ENCODE measurements at places on chromosomes 5 and 9. TPM values are rescaled to one million over a fixed set of nuclear protein-coding genes. Genes with fewer than 3 reads are reported as not detected.
A peak's percentile ranks its signal among the peaks of the same experiment; 100 is the strongest.

DNA sequence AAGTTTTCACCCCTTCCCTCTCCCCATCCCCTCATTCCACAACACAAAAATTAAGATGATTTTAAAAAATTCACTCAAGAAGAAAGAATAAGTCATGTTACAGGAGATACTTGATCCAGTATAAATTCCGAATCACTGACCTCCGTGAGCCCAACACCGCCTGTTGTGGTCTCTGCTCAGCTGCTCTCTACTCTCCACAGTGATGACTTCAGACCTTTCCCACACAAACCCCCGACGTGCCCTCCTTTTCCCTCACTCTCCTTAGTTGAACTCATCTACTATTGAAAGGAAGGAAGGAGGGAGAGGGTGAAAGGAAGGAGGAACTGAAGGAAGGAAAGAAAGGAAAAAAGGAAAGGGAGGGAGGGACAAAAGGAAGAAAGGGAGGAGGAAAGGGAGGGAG is 55.1 kb downstream of the ZNF354C start:
- no peak for DNase-seq

DNA sequence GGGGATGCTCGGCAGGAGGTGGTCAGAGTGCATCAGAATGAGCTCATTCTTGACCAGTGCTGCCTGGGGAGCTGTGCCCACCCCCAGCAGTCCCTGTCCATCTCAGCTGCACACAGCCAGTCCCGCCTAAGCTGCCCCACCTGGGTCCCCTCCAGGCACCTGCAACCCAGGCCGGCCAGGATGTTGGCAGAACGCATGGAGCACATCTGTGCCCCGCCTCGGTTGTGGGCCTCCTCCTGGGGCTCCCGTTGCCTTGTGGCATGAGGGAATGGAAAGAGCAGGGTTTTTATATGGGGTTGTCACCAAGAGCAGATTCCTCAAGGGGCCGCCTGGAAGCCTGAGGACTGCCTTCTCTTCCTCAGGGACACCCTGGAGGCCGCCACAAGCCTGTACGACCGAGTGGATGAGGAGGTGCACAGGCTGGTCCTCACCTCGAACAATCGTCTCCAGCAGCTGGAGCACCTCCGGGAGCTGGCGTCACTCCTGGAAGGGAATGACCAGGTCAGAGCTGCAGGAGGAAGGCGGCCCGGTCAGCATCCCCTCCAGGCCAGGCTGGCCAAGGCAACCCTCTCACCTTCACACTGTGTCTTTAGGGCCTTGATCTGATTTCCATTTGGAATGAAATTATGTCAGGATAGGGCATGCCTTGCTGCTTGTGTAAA is 34.8 kb upstream of the LRRC14B start:
- DNase-seq, result no peak

- DNase-seq, result peak; percentile 56
These were observed 21.8 kb downstream of the GRIN3A start for GRCh38 chr9:101716629-101717028.

GRCh38 chr5:6734243-6734700 is 21.0 kb downstream of the TENT4A start:
- no peak for DNase-seq

GRCh38 chr5:11482011-11482410 is 422.2 kb downstream of the CTNND2 start:
- no peak for DNase-seq

MCTP1 gene
- 7.1 TPM for polyA plus RNA-seq

- DNase-seq, result no peak
These were observed 8.8 kb upstream of the SVEP1 start for GRCh38 chr9:110588296-110588695.

ZNF462 gene
- 23.2 TPM for polyA plus RNA-seq

GRCh38 chr5:2715856-2716255 is 35.6 kb downstream of the IRX2 start:
- DNase-seq, result no peak

DNA sequence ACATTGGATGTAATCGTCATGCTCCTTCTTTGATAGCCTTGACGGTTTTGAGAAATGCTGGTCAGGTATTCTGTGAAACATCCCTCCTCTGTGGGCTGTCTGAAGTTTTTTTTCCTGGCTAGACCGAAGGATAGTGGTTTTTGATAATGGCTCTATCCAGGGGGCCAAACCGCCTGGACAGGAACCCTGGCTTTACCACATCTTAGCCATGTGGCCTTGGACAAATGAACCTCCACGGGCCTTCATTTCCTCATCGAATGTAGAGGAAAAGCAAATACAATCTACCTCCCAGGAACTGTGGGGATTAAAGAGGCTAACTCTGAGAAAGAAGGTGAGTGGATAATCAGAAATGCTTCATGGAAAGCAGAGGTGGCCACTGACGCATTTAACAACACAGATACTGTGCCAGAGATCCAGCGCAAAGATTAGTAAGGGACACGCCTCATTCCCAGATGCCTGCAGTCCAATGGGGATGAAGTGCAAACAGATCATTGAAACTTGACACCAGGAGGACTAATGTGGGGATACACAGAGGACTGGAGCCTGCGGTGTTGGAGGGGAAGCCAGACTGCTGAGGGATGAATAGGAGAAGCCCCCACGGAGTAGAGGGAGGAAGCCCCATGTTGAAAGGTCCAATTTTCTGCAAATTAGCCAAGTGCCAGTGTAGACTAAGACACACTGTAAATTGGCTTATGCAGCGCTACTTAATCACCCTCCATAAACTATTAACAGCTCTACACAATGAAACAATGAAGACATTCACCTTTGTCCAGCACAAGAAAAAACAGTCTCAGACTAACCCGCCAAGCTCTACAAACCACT is 41.6 kb downstream of the MYO10 start:
- DNase-seq, result no peak

DNA sequence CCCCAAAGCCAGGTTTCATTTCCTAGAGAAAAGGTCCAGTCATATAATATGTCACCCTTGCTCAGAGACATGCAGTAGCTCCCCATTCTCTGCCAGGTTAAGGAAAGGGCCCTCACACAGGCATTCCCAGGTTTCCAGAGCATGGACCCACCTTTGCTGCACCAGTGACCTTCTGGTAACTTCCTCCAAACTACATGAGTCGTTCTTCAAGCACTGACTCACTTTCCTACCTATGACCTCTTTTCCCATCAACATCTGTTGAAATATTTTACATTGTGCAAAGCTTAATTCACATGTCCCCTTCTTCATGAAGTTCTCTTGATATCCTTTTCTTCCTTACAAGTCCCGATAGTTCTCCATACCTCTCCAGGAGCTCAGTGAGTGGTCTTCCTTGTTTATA is 25.9 kb downstream of the SH3TC2 start:
- no peak for DNase-seq

GRCh38 chr5:124963236-124963919 is 216.9 kb upstream of the ZNF608 start:
- DNase-seq, result no peak

PDCD1LG2 gene
- polyA plus RNA-seq, result 0.12 TPM

DNA sequence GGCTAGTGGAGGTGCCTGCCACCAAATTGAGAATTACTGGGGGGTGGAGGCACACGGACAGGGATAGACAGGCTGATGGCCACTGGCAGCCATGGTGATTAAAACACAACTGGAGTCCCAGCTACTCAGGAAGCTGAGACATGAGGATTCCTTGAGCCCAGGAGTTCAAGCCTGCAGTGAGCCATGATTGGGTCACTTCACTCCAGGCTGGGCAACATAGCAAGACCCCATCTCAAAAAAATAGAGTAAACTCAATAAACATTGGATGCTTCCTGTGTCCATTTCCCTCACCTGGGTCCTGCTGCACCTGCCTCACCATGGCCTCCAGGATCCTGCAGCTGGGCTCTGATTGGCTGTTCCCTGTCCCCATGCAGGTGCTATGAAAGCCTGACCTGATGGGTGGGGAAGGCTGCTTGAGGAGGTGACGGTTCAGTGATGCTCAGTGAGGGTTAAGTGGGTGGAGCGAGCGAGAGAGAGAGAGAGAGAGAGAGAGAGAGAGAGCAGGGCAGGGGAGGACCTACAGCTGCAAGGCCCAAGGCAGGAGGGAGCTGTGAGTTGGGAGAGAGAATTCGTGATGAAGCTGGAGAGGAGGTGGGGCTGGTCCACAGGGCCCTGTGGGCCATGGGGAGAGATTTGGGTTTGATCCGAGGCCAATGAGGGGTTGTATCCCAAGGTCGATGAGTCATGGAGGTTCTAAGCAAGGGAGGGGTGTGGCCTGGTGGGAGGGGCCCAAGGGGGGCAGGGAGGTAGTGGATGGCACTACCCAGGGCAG is 36.7 kb upstream of the FUBP3 start:
- no peak for DNase-seq

LRRC26 gene
- polyA plus RNA-seq, result not detected

TXN gene
- polyA plus RNA-seq, result 240 TPM

GRCh38 chr5:53874409-53874808 is 314.0 kb downstream of the NDUFS4 start:
- no peak for DNase-seq

DNA sequence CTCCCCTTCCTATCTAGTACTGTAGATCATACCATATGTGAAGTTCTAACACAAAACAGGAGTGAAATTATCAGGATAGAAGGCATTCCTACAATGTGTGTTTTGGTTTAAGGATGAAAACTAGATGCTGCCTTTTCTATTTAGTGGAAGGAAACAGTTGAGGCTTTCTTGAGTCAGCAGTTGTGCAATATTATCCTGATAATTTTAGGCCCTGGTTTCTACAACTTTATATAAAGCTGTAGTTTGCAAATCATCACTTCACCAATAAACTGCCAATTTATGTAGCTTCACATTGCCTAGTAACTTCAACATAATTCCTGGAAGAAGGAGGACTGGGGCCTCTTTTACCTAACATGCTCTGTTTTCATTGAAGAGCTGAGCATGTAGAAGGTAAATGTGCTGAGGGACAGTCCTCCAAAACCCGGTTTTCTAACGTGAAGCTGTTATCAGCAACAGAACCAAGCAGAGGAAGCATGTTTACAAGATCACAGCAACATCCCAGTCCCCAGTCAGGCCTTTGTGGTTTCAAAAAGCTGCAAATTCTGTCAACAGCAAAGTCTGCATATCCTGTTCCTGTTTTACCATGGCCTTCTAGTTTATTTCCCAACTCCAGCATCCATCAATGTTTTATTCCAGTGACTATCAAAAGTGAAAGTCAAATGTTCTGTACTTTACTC is 513.4 kb upstream of the MEF2C start:
- no peak for DNase-seq

MAPKAP1 gene
- polyA plus RNA-seq, result 65.3 TPM

Data from renal cortex interstitium (tissue), 15 donors.